ENCODE measurements at places on chromosomes 11 and 22.
A peak's percentile ranks its signal among the peaks of the same experiment; 100 is the strongest.

DNA sequence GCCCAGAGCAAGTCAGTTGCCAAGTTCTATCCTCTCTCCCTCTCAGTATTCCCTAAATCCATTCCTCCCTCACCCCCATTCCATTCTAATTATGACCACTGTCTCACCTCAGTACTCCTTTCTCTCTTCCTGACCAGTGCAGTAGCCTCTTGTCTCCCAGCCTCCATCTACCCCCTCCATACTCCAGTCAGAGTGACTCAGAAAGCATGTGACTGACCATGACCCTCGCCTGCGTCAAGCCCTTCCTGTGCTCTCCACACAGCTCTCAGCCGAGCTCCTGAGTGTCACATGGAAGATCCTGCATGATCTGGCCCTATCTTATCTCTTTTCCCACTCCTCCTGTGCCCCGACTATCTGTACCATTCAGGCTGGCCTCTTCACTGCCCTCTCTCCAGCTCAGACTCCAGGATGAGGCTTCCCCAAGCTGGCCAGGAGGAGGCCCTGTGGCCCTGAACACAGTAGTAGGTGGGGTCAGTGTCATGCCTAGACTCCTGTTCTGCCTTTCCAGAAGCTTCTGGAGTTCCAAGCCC, 42.6 kb downstream of the NEU3 start:
- DNase-seq = peak; percentile 59

DNA sequence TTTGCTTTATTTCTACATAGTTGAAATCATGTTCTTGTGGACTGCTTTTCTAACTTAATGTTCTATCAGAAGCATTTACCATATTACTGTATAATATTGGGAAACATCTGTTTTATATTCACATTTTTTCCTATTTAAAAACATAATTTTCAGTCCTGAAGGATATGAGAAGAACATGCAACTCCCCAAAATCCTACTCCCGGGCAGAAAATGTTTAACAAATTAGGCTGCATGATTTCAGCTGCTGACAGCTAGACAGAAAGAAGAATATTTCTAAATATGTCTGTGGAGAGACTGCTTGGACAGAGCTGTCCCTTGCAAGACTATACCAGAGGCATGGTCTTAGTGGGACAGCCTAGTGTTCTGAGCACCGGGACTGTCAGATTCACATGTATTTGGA, 15.7 kb upstream of the AMPD3 start:
- DNase-seq = no peak

DNA sequence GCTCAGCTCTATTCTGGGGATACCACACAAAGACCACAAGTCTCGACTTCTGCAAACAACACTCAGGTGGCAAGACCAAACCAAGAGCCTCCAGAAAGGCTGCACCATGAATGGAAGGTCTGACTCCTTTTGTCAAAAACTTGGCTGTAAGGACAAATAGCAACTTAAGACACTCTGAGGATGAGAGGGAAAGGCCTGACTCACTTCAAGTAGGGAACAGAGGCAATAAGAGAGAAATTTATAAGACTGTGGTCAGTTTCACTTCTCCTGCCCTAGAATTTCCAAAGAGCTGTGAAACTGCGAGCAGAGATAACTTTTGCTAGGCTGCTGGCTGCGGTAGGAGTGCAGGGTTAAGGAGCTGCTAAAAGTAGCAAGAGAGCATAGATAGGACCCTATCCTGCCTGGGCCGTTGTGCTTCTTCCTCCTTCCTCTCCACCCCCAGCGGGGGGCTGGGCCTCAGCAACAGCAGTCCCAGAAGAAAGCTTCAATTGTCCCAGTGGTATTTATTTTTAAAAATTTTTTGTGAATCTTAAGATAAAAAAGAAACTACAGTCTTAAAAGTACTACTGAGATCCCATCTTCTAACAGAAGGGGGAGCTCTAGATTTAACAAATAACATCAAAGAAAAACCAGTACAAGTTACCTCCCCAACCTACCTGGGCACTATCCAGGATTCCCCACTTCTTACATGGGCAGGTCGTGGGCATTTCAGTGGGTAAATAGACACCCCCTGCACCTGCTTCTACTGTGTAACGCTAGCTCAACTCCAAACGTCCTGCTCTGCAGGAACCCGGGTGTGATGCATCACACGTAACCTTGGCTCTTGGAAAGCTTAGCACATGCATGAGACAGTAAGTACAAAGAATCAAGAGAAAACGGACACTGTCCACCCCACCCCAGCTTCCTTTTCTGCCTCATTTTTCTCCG, 66.4 kb downstream of the SGSM3 start:
- peak; percentile 95 for DNase-seq

DNA sequence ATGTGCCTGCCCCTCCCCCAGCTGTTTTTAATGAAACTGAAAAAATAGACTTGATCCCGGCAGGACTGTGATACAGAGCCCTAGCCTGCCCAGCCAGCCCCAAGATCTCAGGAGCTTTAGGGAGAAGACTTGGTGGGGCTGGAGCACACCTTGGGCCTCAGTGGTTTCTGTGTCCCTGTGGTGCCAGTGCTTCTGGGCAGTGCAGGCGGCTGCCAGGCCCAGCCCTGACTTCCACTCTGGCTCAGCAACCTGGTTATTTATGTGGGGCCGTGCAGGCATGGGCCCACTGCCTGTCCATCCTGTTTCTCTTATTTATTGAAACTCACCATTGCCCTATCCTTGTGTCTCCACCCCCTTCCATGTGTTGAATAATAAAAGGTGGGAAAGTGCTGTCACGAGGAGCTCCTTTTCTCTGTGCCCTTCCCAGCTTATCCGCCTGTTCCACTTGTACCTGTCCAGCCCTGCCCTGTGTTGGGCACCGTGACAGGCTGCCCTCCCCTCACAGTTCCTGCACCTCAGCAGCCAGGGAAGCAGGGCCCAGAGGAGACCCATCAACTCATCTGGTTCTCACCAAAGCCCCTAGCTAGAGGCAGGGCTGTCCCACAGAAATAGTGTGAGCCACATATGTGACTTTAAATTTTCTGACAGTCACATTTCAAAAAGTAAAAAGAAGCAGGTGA, 20.2 kb downstream of the RELT start:
- DNase-seq = no peak

DNA sequence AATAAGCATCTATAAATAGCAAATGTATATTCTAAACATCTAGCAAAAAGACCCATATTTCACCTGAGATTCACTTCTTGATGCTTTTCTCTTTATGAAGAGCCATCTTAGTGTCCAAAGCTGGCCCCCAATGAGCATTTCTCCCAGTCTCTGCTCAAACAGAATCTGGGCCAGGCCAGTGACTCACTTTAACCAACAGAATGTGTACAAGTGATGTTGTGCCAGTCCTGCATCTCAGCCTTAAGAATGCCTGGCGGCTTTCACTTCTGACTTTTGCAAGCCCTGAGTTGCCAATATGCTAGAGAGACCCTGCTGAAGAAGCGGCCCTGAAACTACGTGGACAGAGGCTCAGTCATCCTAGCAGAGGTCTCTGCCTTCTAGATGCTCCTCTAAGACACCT, 6.9 kb upstream of the COPB1 start:
- DNase-seq = peak; percentile 5

- no peak for DNase-seq
These were observed 14.3 kb downstream of the POLR2F start for GRCh38 chr22:37967637-37968451.

- DNase-seq = no peak
These were observed 46.6 kb upstream of the RBFOX2 start for GRCh38 chr22:36075230-36075629.

DNA sequence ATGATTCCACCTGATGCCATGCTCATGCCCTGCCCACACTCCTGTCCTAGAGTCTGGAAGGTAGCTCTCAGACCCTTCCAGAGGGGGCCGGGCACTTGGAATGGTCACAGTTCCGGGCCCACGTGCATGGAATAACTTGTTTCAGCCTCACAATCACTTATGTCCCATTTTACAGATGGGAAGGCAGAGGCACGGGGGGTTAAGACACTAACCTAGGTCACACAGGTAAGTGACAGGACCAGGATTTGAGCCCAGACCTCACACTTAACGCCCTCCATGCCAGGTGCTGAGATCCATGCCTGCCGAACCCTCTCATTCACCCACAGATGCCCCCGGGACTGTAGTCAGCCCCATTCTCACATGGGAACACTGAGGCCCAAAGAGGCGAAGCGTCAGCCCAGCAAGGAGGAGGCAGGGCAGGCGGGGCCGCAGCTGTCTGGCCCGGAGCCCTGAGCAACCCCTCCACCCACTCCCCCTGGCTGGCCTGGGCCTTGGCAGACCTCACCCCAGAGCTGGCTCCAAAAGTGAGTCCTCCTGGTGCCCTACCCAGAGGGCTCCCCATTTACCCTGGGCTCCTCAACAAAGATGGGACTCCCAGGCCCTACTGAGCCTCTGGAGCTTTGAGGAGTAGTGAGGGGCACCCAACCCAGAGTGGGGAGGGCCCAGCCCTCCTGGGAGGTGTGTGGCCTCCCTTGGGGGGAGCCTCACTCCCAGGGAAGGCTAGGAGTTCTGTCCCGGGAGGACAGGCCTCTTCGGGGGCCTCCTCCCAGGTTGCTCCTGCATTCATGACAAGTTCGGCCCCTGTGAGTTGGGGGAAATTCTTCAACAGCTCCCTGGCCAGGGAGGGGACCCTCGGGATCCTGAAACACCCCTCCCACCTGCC, 2.4 kb upstream of the ALDH3B1 start:
- no peak for DNase-seq

GRCh38 chr11:78038697-78039313, 15.7 kb upstream of the KCTD14 start:
- DNase-seq = peak; percentile 81

GRCh38 chr11:109247071-109247470, 174.9 kb upstream of the C11orf87 start:
- DNase-seq = no peak

DNA sequence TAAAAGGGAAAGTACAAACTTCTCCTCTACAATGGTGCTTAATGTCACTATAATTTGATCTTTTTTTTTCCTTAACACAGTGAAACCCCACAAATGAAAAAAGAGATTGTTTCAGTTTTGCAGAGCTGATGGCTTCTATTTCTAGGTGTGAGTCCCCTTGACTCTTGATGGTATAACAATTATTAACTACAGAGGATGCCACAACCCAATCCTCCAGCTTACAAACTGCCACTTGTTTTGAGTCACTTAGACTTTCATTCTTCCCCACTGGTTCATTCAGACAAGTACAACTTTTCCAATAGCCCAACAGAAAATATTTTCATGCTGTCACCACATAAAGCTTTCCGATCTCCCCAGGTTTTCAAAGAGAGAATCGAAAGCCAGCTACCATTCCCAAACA, 812.2 kb downstream of the LRRC4C start:
- no peak for DNase-seq

- no peak for DNase-seq
These were observed 1.3 kb downstream of the TEF start for GRCh38 chr22:41383085-41383484.

DNA sequence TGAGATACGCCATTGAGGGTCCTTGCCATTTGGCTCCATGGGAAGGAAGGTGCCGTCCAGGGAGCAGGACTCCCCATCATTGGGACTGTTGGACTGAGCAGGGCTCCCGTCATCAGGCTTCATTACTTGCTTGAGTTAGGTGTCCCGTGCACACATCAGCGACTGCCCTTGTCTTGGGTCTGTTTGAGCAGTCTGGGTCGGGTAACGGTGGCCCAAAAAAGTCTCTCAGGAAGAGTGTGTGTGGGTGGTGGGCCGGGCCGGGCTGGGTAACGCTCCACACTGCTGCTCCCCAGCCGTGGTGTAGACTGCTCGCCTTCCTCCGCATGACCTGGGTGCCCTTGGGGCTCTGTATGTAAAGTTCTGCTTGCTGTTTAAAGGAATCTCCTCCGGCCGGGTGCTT, 293.5 kb downstream of the TBC1D22A start:
- no peak for DNase-seq

GRCh38 chr11:44150401-44150800, 54.9 kb downstream of the EXT2 start:
- peak; percentile 72 for DNase-seq

All from myocyte (in vitro differentiated cells).